ENCODE measurements at places on chromosomes 4 and X.

DNA sequence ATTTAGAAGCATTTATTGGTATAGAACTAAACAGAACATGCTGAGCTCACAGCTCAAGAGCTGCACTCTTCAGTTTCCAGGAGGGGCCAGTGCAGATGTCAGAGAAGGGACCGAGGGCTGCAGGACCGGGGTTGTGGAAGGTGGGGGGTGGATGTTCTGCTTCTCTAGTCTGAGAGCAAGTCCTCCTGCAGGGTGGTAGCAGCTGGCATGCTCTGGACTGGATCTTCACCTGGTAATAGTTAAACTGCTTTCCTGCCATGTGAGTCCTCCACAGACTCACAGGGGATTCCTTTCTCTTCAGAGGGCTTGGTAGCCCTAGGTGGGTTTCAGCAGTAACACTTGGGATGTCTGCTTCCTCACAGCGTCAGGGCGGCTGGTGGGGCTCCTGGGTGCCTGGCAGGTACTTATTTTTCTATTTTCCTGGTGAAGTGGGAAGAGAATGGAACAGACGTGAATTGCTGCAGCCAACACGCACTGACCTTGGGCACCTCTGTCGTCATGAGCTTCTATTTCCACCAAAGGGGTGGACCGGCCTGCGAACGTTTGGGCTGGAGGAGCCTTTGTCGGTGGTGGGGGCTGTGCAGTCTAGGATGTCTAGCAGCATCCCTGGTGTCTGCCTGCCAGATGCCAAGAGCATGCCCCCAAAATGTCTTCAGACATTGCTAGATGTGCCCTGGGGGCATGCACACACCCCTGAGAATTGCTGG lies 2.5 kb downstream of the MAEA start:
- no peak for DNase-seq

GRCh38 chr4:234178-234577 lies 71.1 kb downstream of the ZNF732 start:
- DNase-seq, result no peak

DNA sequence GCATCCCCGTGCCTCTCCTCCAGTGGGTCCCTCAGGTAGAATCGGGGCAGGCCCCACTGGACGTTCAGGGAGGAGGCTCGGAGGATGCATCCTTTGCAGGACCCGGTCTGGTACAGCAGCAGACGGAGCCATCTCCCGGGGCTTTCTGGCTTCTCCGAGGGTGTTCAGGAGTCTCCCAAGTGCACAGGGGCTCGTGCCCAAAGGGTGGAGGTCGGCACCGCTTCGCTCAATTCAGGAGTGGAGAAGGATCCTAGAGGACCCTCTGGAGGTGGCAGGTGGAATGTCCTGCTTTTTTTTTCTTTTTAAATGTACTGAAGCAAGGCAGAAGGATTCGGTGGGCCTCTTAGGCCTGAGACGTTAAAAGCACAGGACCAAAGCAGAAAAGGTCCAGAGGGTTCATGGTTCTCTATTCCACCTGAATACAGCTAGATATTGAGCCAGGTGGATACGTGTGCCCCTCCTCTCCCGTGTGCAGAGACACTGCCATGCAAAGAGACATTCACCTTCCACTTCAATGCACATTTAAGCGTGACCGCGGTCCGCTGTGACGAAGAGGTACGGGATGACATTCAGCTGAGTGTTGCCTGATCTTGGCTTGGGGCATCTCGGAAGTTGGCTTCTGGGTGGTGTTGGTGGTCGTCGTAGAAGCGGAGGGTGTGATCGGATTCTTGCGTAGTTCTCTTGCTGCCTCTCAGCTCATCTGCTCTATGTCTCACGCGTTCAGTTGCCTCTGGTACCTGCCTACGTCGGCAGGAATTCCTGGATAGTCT lies 281.2 kb upstream of the AGTR2 start:
- no peak for DNase-seq

DNA sequence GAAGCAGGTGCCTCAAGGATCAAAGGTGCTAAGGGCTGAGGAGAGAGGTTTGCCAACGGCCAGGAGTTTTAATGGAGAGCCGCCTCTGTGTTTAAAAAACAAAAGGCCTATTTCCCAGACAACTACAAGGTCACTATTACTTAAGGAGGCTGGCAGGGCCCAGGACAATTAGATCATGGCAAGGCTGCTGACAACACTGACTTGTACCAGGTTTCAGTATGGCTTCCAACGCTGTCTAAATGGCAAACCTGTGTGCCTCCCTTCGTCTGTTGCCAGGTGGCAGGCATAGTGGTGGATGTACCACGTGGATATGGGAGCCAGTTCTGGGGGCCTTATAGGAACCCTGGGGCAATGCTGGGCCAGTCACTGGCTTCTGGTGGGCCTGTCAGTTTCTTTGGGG lies 41.0 kb downstream of the NSG1 start:
- DNase-seq, result no peak

GRCh38 chrX:1181170-1181569 lies 31.3 kb downstream of the CRLF2 start:
- DNase-seq, result no peak
